ENCODE measurements at places on chromosomes 4 and X.

- DNase-seq = no peak
Measured at GRCh38 chrX:154006947-154007346, 12.8 kb downstream of the IRAK1 start.

GRCh38 chrX:17644001-17644400 is 93.3 kb upstream of the SCML1 start:
- no peak for DNase-seq

DNA sequence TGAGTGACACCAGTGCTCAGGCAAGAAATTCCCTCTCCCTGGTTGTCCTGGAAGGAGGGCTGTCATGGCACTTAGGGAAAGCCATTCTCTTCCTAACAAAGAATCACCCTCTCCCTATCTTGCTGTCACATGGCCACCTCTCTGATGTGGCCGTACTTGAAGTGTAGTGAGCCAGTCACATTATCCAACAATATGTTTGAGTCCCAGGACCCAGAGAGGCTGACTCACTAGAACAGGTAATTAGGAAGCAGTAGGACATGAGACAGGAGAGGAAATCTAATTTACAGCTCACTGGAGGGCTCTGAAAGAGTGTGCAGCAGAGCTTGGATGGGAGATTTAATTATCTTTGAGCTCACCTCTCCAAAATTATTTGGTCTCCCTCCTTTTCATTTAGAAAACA is 299.1 kb downstream of the ARHGAP24 start:
- DNase-seq = no peak

GRCh38 chr4:1176398-1177273 is 4.3 kb upstream of the SPON2 start:
- no peak for DNase-seq

DNA sequence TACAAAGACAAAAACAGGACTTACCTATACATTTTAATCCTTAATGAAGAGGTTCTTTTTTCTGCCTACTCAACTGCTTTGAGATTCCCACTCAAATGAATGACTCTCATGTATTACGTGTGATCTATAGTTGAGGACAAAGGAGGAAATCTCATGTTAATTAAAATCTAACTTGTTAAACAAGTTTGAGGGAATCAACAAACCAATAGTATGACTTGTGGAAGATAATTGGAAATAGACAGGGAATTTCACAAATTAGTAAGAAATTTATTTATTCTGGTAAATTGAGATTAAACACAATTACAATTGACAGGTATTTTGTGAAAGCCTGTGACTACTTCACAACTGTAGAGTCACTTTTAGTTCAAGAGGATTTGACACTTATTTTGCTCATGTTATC is at the start of gene TMPRSS11D:
Gene TMPRSS11D, minus strand, starts transcription at position 101 of the 400 bp plus-strand sequence. Its CDS starts 69 bp downstream, at position 32.
- DNase-seq = no peak

DNA sequence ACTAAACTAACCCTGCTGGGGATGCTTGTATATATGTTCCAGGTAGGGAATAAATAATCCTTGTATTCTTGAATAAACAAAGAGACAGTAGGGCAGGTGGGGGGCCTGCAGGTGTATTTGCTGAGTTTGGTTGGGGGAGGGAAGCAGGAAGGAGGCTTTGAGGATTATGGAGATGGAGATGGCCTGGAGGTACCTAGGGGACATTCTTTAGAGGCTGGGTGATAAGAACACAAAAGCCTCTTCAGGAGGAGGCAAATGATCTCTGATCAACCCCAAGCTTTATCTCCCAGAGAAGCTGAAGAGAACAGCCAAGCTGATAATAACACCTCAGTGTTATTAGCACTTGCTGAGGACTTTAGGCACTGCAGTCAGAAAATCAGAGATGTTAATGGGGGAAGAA is 187.7 kb downstream of the MGST2 start:
- no peak for DNase-seq

GRCh38 chr4:153483432-153484418 is 17.6 kb downstream of the TMEM131L start:
- DNase-seq = no peak

All from activated naive CD4-positive, alpha-beta T cell treated with Interleukin-2 at 50 U/mL for 16 hours (primary cell).